ENCODE measurements at places on chromosomes 12 and 14.

GRCh38 chr14:69635981-69636639, 24.7 kb downstream of the SUSD6 start:
- no peaks in the 10 kb centered on the region for H3K27me3 ChIP-seq
- H3K4me3 ChIP-seq = peak overlapping the region; percentile 28
- DNase-seq = no peak
- peak overlapping the region; percentile 72 for H3K27ac ChIP-seq
- peaks cover 8% of the 10 kb centered on the region for H3K36me3 ChIP-seq

DNA sequence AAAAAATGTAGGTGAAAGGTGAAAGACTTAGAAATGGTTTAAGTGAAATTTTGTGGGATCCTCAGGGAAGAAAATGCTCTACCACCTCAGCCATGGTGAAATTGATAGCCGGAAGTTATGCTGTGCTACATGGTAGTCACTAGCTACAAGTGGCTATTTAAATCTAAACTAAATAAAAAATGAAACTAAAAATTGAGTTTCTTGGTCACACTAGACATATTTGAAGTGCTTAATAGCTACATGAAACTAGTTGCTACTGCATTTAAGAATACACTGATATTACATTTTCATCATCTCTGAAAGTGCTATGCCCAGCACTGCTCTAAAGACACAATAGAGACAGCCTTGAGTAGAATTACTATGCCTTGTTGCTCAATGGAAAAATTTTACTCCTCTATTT, 10.3 kb upstream of the SLCO1B3 start:
- H3K36me3 ChIP-seq = no peaks in the 10 kb centered on the region
- H3K27me3 ChIP-seq = no peaks in the 10 kb centered on the region
- no peak overlapping the region for H3K4me3 ChIP-seq
- H3K4me1 ChIP-seq = no peaks in the 10 kb centered on the region
- no peak for DNase-seq
- no peak overlapping the region for H3K27ac ChIP-seq

GRCh38 chr12:30843211-30843610, 83.3 kb upstream of the TSPAN11 start:
- no peaks in the 10 kb centered on the region for H3K27me3 ChIP-seq
- H3K4me3 ChIP-seq = no peak overlapping the region
- no peak overlapping the region for H3K27ac ChIP-seq
- no peaks in the 10 kb centered on the region for H3K4me1 ChIP-seq

DNA sequence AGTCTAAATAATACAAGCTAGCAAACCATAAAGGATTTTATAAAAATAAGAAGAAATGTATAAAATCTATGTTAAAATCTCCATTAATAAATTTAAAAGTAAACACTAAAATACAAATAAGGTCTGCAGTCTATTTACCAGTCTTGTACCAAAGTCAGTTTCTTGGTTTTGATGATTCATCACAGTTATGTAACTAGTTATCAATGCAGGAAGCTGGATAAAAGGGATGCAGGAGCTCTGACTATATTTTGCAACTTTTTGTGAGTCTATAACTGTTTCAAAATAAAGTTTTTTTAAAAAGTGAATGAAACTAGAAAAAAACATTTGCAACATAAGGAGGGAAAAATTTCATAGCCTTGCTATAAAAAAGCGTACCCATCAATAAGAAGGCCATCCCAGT, 151.5 kb downstream of the DERA start:
- H3K36me3 ChIP-seq = no peaks in the 10 kb centered on the region
- no peaks in the 10 kb centered on the region for H3K27me3 ChIP-seq
- no peak overlapping the region for H3K27ac ChIP-seq
- DNase-seq = no peak

GRCh38 chr12:24822121-24822899, 126.6 kb downstream of the BCAT1 start:
- H3K36me3 ChIP-seq = peaks cover 6% of the 10 kb centered on the region
- peak; percentile 66 for DNase-seq
- H3K27ac ChIP-seq = peak overlapping the region; percentile 54
- H3K4me3 ChIP-seq = peak overlapping the region; percentile 13
- H3K4me1 ChIP-seq = peaks cover 31% of the 10 kb centered on the region
- H3K27me3 ChIP-seq = no peaks in the 10 kb centered on the region

GRCh38 chr12:12428961-12429657, 72.2 kb downstream of the BORCS5 start:
- no peaks in the 10 kb centered on the region for H3K27me3 ChIP-seq
- no peaks in the 10 kb centered on the region for H3K36me3 ChIP-seq
- no peak for DNase-seq
- no peak overlapping the region for H3K27ac ChIP-seq

GRCh38 chr12:119154435-119154818, 24.3 kb upstream of the HSPB8 start:
- H3K4me1 ChIP-seq = no peaks in the 10 kb centered on the region
- no peaks in the 10 kb centered on the region for H3K36me3 ChIP-seq
- H3K27me3 ChIP-seq = no peaks in the 10 kb centered on the region
- no peak overlapping the region for H3K27ac ChIP-seq
- no peak for DNase-seq

- no peaks in the 10 kb centered on the region for H3K36me3 ChIP-seq
- no peak overlapping the region for H3K27ac ChIP-seq
- H3K4me1 ChIP-seq = no peaks in the 10 kb centered on the region
- no peak for DNase-seq
These were observed 166.0 kb downstream of the FSCB start for GRCh38 chr14:44341116-44341515.

- H3K4me1 ChIP-seq = no peaks in the 10 kb centered on the region
- no peak for DNase-seq
- no peaks in the 10 kb centered on the region for H3K36me3 ChIP-seq
- no peaks in the 10 kb centered on the region for H3K27me3 ChIP-seq
- H3K27ac ChIP-seq = no peak overlapping the region
- H3K4me3 ChIP-seq = no peak overlapping the region
These were observed 31.2 kb upstream of the FZD10 start for GRCh38 chr12:130131025-130131424.

DNA sequence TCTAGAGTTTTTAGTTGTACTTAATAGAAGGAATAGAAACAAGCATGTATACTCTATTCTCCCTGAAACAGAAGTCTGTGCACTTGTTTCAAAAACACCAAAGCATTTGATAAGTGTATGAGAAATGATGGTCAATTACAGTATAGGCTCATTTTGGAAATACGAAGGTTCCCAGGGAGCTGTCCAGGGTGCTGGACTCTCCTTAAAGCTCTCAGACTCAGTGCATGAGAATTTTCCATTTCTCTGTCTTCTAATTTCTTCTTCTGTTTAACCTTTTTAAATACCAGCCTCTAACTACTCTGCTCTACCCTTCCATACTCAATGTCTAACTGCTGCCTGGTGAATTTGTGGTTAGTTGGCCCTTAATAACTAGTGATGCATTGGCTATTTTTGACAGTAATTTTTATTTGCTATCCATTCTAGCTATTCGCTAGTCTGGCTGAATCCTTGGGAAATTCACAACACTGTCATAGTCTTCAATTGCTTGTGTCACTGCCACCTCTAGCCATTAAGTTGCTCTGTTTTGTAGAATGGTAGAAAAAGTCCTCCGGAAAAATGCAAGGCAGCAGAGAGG, 229.2 kb downstream of the NRXN3 start:
- DNase-seq = no peak
- no peaks in the 10 kb centered on the region for H3K27me3 ChIP-seq
- no peak overlapping the region for H3K27ac ChIP-seq
- no peaks in the 10 kb centered on the region for H3K36me3 ChIP-seq
- H3K4me3 ChIP-seq = no peak overlapping the region

DNA sequence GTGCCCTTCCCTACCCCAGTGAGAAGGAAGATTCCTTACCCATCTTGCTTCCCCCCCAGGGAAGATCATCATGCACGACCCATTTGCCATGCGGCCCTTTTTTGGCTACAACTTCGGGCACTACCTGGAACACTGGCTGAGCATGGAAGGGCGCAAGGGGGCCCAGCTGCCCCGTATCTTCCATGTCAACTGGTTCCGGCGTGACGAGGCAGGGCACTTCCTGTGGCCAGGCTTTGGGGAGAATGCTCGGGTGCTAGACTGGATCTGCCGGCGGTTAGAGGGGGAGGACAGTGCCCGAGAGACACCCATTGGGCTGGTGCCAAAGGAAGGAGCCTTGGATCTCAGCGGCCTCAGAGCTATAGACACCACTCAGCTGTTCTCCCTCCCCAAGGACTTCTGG, 9.3 kb downstream of the PCK2 start:
- H3K4me3 ChIP-seq = no peak overlapping the region
- no peaks in the 10 kb centered on the region for H3K4me1 ChIP-seq
- H3K36me3 ChIP-seq = peaks cover 11% of the 10 kb centered on the region
- no peak overlapping the region for H3K27ac ChIP-seq
- DNase-seq = no peak

GRCh38 chr14:50018201-50018932, 98.0 kb downstream of the VCPKMT start:
- H3K36me3 ChIP-seq = no peaks in the 10 kb centered on the region
- H3K4me1 ChIP-seq = peaks cover 14% of the 10 kb centered on the region
- no peaks in the 10 kb centered on the region for H3K27me3 ChIP-seq
- no peak for DNase-seq

DNA sequence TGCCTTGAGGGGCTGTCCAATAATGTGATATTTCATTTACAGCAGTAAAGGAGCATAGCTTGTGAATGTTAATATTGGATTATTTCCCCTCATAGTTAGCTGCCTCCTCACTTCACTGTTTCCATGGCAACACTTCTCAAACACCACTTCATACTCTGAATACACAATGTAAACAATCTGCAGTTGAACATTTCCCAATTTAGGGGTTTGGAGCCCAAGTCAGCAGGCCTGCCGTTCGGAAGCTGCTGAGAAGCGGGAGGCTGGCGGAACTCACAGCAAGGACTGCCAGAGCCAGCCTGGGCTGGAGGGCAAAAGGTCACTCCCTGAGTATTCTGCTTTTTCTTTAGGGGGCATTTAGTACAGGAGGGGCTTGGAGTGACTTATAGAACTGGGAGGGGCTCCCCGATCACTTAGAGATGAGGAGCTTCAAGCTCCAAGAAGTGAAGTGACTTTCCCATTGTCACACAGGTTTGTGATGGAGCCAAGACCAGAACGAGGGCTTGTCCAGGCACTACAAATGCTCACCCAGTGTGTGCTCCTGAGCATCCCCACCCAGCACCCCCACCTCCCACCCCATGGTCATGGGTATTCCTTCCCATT, 12.1 kb upstream of the SLC24A4 start:
- H3K27me3 ChIP-seq = no peaks in the 10 kb centered on the region
- no peak for DNase-seq
- no peaks in the 10 kb centered on the region for H3K36me3 ChIP-seq
- no peak overlapping the region for H3K27ac ChIP-seq
- H3K4me1 ChIP-seq = no peaks in the 10 kb centered on the region
- H3K4me3 ChIP-seq = no peak overlapping the region

- H3K27ac ChIP-seq = no peak overlapping the region
- no peak overlapping the region for H3K4me3 ChIP-seq
- H3K4me1 ChIP-seq = no peaks in the 10 kb centered on the region
- no peaks in the 10 kb centered on the region for H3K27me3 ChIP-seq
- H3K36me3 ChIP-seq = no peaks in the 10 kb centered on the region
These were observed 14.7 kb downstream of the RIMBP2 start for GRCh38 chr12:130701402-130701744.

DNA sequence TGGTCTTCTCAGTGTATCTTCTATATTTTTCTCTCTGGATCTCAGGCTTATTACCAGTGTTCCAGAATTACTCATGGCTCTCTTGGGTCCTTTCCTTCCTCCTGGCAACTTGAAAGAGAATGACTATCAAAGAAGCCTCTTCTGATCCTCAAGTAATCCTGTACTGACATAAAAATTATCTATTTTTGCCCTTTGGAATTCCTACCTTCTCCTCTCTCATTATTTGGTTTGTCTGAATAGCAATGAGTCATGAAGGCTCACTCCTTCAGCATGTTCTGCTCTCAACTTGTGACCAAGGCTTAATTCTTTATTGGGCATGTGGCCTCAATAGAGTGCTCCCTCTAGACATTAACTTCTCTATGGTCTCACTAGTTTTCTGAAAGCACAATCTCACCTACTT, 553.6 kb upstream of the ATP2B1 start:
- H3K4me3 ChIP-seq = no peak overlapping the region
- no peak overlapping the region for H3K27ac ChIP-seq
- DNase-seq = no peak
- no peaks in the 10 kb centered on the region for H3K27me3 ChIP-seq
- no peaks in the 10 kb centered on the region for H3K36me3 ChIP-seq

- H3K27me3 ChIP-seq = no peaks in the 10 kb centered on the region
- peaks cover 7% of the 10 kb centered on the region for H3K4me1 ChIP-seq
- H3K36me3 ChIP-seq = no peaks in the 10 kb centered on the region
- DNase-seq = no peak
- H3K27ac ChIP-seq = no peak overlapping the region
These were observed 5.2 kb downstream of the TEDC1 start for GRCh38 chr14:105495990-105496830.

DNA sequence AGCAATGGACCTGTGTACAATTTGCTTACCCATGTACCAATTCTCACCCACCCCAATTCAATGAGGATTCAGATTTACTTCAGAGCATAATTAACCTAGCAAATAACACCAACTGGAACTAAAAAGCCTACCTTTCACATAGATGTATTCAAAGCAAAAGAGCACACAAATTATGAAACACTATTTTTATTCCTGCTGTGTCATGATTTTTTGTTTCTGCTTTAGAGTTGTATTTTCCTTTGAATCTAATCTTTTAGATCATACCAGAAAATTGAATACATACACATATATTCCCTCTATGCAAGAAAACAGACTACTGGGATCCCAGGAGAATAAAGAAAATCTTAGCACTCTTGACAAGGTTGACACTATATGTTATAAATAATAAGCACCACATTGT, 5.9 kb downstream of the KICS2 start:
- no peaks in the 10 kb centered on the region for H3K27me3 ChIP-seq
- H3K4me3 ChIP-seq = no peak overlapping the region
- no peak overlapping the region for H3K27ac ChIP-seq
- no peaks in the 10 kb centered on the region for H3K36me3 ChIP-seq
- no peak for DNase-seq
- H3K4me1 ChIP-seq = no peaks in the 10 kb centered on the region

DNA sequence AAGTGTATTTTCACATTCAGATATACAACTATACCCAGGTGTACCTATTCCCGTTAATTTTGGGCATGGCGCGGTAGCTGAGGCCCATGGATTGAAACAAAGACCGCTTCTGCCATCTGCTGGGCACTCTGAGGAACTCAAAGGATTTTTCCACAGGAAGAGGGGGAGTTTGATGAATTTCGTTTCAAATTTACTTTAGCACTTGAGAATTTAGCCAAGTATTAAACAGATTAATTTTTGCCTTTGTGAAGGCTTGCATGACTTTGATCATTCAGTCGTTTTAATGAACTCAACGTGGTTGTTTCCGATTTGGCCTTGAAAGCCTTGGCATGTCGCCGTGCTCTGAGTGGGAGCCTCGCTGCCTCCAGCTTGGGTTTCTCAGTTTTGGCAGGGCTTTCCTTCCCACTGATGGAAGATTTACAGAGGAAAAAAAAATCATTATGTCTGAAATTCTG, 153.2 kb upstream of the DDHD1 start:
- DNase-seq = no peak
- H3K27ac ChIP-seq = no peak overlapping the region
- H3K27me3 ChIP-seq = no peaks in the 10 kb centered on the region
- peaks cover 6% of the 10 kb centered on the region for H3K4me1 ChIP-seq

All from GM12878 (cell line).